ENCODE measurements at places on chromosomes 4 and X.
A peak's percentile ranks its signal among the peaks of the same experiment; 100 is the strongest.

DNA sequence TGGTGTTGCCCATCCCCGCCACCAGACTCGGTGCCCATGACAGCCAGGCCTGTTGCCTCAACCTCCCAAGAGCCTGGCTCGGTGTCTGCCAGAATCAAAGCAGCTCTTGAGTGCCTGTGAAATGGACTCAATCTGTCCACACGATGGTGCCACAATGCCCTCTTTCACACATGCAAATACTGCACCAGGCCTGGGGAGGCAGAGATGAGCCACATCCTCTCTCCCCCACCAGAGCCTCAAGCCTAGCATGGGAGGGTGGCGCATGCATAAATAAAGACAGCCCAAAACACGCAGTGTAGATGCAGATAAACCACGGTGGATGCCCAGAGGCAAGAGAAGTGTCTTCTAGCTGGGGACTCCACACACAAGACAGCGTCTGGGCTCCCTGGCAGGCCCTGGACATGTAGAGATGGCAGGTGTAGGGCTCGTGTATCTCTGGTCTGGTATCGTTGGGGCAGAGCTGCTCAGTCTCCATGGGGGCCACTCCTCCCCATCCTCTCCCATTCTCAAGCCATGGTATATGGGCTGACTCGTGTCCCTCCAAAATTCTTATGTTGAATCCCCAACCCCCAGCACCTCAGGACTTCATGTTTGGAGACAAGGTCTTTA, 65.6 kb downstream of the JAKMIP1 start:
- no peak for DNase-seq

DNA sequence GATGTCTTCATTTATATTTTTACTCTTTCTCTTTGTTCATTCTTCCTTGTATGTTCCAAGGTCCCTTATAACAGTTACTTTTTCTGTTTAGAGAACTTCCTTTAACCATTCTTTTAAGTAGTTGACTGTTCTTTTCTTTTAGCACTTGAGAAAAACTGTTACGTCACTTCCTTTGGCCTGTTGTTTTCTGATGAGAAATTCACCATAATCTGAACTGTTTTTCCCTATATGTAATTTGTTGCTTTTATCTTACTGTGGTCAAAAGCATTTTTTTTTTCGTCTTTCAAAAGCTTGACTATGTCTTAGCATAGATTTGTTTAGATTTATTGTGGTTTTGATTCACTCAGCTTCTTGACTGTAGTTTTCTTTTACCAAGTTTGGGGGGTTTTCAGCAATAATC, 1660.3 kb upstream of the PCDH10 start:
- no peak for DNase-seq

GRCh38 chr4:109434007-109434971, 674 bp downstream of the SEC24B start:
- peak; percentile 8 for DNase-seq

DNA sequence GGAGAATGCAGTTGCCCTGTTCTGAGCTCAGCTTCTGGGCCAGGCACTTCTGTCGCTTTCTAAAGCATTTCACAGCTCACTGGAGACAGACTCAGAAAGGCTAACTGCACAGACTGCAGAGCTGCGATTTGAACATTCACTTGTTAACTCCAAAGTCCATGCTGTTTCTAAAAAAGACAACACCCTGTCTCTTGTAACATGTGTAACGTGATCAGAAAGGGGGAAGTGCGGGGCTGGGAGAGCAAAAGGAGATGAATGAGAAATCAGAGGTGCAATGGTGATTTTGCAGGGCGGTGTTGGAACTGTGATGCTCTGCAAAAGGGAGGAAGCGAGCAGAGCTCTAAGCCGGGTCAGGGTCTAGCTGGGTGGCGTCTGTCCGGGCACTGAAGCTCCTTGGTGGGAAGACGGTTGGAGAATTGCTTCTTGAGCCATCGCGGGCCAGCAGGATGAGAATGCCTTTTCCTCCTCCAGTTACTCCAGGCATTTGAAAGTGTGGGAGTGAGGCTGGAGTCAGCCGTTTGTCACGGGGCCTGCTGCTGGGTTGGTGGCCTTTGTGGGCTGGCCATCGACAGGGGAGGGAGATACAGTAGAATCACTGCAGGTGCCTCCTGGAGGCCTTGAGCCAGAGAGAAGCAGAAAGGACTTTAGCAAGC, 20.3 kb downstream of the TBC1D14 start:
- DNase-seq: no peak

GRCh38 chrX:9829308-9830267, 43.4 kb downstream of the SHROOM2 start:
- DNase-seq: no peak

All from COR-L47 (cell line).